Activated naive CD4-positive, alpha-beta T cell (primary cell): ENCODE measurements at places on chromosomes 12 and 14.

DNA sequence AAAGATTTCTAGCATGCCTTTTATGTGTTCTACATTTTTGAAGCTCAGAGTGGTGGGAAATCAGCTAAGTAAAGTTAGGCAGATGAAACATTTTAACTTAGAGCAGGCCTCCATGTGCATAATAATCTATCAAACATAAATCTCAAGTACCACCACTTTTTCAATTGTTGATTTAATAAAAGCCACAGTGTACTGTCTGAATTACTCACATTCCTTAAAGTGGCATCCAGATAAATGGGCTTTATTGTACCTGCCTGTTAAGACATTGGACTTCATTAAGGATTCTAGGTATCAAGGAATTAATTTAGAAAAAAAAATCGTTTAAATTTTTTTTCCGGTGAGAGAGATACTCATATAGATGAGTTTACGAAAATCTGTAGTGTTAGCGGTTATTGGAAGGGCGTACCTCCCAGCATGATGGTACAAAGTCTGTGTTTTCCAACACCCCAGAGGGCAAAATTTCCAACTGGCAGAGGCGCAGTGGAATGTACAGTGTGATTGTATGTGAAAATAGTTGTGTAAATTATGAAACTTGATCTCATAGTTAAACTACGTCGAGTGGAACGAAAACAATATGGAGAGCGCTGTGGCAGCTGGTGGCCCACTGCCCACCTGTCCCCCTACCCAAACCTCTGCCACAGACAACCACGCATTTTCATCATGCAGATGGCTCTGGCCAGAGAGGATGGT lies 25.0 kb downstream of the ELK3 start:
- no peak for DNase-seq

DNA sequence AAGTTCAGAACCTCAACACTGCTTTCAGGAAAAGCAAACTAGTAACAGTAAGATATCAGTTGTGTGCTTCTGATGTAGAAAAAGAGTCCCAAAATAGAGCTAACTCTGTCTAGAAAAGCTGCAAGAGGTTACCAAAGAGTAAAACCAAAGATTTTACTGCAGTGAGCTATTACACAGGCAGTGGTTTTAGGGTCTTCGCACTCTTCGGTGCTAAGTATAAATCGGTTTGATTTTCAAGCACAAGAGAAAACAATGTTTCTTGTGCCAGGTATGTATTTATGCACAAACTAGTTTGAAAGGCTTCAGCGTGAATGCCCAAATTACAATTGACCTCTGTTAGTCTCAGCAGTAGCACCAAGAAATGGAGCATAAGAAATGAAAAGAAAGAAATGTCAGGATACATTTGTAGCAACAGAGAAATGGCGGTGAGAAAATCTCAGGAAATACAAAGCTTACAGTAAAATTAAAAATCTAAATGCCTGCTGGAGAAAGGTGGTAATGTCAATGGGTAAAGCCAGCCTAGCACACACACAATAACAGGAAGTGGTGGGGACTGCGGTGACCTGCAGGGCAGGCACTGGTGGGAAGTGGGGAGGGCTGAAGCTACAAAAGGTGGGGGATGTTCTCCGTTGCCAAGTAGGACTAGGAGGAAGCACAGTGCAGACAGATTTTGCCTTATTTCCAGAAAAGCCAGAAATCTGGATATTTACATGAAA lies 18.0 kb upstream of the DYRK2 start:
- DNase-seq: peak; percentile 68

DNA sequence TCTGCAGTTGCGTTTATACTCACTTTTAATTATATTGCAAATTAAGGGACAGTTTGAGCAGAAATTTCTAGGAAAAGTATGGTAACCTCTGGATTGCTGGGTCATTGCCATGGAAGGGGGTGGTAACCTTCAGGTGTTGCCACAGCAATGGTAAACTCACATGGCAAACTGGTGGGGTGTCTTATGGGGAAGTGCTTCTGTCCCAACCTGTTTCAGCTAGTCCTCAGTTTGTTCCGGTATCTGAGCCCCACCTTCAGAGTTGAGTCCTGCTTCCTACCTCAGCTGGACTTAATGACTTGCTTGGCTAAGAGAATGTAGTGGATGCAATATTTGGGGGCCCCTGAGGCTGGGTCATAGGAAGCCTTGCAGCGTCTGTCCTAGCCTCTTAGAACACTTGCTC lies 7.3 kb upstream of the CLMN start:
- no peak for DNase-seq

- no peak for DNase-seq
Measured at GRCh38 chr12:108648371-108648770, 14.7 kb upstream of the SELPLG start.

GRCh38 chr14:100165376-100165775 lies 5.9 kb upstream of the DEGS2 start:
- no peak for DNase-seq

- no peak for DNase-seq
Measured at GRCh38 chr14:20415782-20416206, 2.5 kb upstream of the TEP1 start.

GRCh38 chr14:101495284-101495683 lies 66.0 kb upstream of the DIO3 start:
- DNase-seq: no peak

- no peak for DNase-seq
Measured at GRCh38 chr12:132194556-132194955, 50.3 kb downstream of the NOC4L start.

DNA sequence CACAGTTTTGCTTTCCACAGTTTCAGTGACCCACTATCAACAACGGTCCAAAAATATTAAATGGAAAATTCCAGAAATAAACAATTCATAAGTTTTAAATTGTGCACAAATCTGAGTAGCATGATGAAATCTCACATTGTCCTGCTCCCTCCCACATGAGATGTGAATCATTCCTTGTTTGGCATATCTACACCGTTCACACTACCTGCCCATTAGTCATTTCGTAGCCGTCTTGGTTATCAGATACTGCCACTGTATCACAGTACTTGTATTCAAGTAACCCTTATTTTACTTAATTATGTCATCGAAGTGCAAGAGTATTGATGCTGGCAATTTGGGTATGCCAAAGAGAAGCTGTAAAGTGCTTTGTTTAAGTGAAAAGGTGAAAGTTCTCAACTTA lies 145.3 kb downstream of the SLC5A8 start:
- DNase-seq: no peak

GRCh38 chr12:124780752-124781685 lies 82.6 kb downstream of the SCARB1 start:
- no peak for DNase-seq

DNA sequence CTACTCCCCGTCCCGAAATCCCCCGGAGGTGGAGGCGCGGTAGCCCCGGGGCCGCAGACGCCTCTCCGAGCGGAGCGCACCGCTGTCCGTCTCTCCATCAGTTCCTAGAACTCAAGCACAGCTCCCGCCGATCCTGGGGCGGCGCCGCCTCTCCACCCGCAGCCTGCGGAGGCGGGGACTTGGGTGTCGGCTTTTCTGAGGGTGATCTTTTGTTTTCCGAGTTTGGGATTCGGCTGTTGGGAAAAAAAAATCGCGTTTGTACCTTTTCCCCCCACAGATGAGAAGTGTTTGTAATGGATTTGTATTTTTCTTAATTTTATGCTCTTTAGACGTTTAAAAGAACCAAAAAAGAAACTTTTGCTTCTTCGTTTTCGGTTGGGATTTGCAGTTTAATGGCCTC lies 26.6 kb downstream of the LRCOL1 start:
- no peak for DNase-seq

GRCh38 chr12:121949648-121950397 lies 31.4 kb downstream of the CFAP251 start:
- no peak for DNase-seq

DNA sequence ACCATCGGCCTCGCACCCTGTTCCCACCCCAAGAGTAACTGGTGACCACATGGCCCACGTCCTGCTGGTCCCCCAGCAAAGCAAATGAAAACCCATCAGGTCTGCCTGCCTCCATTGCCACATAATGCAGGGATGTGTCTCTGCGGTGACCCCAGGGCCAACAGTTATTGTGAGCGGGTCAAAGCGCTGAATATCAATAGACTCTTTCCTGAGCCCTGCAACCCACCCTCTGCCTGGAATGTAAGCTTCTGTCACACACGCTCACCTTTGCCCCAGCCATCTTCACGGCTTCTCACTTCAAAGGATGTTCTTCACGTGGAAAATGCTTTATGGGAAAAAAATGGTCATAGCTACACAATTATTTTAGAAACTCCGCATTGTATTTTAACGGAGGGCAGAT lies 63.9 kb downstream of the FZD10 start:
- DNase-seq: no peak

DNA sequence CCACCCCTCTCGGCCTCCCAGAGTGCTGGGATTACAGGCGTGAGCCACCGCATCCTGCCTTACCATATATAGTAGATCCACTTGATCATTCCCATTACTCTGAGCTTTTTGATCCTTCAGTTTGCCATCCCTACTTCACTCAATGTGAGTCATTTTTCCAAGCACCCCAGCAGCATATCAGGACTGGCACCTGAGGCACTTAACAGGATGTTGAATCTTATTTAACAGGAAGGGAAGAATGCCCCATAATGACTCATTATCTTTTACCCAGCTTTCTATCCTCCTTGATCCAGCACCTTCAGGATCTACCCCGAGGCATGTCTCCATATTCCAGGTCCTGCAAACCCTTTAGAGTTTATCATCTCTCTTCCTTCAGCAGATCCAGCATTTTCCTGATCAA lies 84.9 kb upstream of the CMKLR1 start:
- DNase-seq: no peak

- DNase-seq: no peak
Measured at GRCh38 chr12:104985206-104985605, 910 bp upstream of the NOPCHAP1 start.

DNA sequence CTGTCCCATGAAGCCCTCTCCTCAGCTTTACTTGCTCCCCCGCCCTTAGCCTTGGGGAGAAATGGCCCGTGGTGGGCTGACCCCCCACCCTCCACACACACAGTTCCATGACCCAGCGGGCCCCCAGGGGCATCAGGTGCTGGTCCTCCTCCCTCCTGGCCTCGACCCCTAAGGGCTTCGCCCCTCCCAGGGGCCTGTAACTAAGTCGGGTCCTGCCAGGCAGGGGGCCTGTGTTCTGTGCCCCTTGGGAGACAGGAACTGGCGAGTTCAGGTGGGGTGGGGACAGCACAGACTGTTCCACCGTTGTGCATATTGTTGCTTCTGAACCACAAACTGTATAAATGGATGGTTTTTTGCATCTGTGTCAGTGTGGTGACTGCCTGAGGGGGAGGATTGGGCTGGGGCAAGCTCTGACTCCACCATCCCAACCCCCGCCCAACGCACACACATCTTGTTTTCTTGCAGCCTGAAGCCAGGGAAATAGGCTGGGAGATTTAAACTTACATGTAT lies 8.8 kb downstream of the TAMALIN start:
- no peak for DNase-seq

- no peak for DNase-seq
Measured at GRCh38 chr14:35088514-35088913, 33.3 kb downstream of the PPP2R3C start.

DNA sequence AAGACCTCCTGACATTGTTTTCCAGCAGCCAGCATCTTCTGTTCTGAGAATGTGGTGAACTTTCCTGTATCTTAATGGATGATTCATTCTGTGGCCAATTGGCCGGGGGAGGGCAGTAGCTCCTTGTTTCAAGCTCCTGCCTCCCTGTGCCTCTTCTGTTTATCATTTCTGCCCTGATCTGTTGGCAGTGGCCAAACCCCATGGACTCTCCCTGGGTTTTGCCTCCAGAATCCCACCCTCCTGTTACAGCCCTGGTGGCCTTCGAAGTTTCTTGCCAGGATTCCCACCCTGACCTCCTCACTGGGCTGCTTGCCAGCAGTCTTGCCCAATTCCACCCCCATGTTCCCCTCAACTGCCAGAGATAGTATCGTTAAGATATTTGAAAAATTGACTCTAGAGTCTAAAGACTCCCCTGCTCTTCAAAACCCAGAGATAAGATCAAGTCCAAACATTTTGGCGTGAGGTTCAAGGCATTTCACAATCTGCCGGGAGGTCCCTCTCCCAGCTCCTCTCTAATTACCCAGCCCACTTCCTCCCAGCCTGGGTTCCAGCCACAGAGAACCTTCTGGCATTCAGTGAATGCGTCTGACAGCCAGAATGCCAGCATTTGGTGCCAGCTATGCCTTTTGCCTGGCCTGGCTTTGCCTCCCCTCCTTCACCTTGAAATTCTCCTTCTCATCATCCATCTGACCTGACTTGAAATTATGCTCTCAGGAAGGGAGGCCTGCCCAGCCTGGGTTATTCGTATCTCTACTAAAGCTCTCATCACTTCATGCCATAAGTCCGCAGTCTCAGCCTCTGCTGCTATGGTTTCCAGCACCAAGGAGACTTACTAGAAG lies 37.7 kb upstream of the TXNRD1 start:
- no peak for DNase-seq

GRCh38 chr14:35406506-35407305 lies 2.2 kb upstream of the NFKBIA start:
- DNase-seq: no peak

- DNase-seq: no peak
Measured at GRCh38 chr12:52811191-52812072, 2.5 kb downstream of the KRT4 start.

DNA sequence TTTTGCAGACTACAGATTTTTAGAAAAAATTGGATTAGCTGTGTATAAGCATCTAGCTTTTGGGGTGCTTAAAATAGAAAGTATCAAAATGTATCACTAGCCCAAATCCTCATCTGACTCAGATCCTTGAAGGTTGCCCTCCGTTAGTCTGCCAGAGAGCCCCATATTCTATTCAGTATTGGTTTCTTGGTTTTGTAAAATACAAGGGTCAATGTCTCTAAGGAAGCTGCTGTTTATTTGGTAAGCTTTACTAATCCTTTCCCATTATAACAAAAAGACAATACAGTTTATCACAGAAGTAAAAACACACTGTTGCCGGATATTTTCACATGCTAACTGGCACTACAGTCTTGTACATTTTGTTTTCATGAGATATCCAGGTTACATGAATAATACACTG lies 92.8 kb upstream of the PTHLH start:
- no peak for DNase-seq

- no peak for DNase-seq
Measured at GRCh38 chr12:118980407-118981014, 830 bp upstream of the SRRM4 start.

DNA sequence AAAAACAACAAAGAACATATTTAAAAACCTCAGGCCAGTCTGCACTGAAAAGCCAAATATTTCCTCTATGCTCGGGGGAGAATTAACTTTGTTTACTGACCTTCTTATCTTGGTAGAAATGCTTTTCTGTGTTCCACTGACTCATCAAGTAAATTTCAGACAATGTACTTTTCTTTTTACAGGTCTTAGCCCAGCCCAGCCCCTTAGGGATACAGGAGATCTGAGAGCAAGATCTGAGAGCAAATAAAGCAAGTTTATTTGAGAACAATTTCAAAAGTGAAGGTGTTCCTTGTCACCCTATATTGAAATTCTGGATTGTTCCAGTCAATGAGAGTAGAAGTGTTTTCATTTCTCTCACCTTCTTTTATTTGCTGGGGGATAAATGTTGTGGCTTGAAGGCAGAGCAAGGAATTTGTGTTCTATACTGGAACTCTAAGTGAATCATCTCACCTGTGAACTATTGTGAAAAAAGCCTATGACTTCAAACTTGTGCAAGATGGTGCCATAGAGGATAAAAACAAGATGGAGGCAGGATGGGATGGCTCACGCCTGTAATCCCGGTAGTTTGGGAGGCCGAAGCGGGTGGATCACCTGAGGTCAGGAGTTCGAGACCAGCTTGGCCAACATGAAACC lies 7.9 kb upstream of the GPRC5A start:
- no peak for DNase-seq
